ENCODE measurements at places on chromosomes 11 and 22.

- no peak for DNase-seq
Measured at GRCh38 chr11:6778518-6778917, 4.3 kb upstream of the OR2AG1 start.

DNA sequence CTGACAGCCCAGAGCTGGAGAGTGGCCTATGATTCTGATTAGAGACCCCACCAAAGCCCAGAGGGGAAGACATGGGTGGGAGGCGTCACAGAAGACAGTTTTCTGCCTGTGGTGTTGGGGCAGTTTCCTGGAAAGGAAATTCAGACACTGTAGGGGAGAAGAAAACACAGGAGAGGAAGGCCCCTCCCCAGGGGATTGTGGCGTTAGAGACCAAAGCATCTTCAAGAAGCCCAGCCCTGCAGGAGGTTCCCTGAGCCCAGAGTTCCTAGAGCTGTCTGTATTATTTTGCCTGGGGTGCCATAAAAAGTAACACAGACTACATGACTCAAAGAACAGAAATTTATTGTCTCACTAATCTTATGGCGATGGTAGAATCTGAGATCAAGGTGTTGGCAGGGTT lies 40.2 kb upstream of the PRAME start:
- DNase-seq: no peak

DNA sequence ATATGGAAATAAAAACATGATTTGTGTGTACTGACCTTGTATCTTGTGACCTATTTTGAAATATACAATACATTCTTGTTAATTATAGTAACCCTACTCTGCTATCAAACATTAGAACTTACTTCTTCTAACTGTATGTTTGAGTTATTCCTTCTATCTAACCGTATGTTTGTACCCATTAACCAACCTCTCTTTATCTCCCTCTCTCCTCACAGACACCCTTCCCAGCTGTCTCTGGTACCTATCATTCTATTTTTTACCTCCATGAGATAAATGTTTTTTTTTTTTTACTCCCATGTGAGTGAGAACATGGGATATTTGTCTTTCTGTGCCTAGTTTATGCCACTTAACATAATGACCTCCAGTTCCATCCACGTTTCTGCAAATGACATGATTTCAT lies 128.7 kb downstream of the DDX10 start:
- no peak for DNase-seq

GRCh38 chr11:84036664-84037194 lies 750.6 kb upstream of the CCDC90B start:
- DNase-seq: no peak

- DNase-seq: peak; percentile 86
Measured at GRCh38 chr11:86671531-86672006, 847 bp downstream of the ME3 start.

GRCh38 chr11:56841210-56841810 lies 92.8 kb upstream of the OR9G4 start:
- no peak for DNase-seq

GRCh38 chr11:119539583-119539982 lies 116.6 kb upstream of the THY1 start:
- DNase-seq: peak; percentile 19

GRCh38 chr11:47552056-47552565 lies 821 bp downstream of the CELF1 start:
- DNase-seq: no peak

DNA sequence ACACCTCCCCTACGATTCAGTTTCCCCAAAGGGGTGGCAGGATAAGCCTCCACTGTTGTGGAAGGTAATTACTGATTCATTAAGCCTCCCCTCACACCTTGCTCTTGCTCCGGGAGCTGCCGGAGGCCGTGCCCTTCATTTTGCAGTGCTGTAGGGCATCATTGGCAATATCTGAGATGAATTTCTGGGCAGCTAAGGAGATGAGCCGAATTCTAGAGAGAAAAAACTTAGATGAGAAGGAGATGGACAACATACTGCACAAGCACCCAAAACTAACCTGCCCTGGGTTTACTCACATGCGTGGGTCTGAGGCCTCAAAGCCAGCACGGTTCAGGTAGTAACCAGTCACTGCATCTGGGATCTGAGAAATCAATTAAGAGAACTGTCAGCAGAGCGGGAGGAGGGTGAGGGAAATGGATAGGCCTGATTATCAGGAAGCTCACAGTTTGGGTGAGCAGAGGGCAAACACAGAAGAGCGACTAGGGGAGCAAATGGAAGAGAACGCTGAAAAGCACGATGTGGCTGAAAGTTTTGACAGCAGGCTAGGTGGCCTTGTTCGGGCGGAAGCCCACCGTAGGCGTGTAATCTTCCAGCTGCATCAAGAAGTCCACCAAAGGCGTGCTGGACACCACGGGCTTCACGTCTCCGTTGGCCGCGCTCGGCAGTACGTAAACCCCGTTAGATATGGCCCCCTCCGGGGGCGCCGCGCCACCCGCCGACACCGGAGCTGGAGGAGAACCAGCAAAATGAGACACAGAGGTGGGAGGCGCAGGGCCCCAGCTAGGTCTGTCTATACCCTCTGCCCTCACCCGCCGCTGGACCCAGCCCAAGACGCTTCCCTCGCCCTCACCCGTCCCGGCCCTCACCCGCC lies 689 bp downstream of the TAF10 start:
- peak; percentile 82 for DNase-seq

DNA sequence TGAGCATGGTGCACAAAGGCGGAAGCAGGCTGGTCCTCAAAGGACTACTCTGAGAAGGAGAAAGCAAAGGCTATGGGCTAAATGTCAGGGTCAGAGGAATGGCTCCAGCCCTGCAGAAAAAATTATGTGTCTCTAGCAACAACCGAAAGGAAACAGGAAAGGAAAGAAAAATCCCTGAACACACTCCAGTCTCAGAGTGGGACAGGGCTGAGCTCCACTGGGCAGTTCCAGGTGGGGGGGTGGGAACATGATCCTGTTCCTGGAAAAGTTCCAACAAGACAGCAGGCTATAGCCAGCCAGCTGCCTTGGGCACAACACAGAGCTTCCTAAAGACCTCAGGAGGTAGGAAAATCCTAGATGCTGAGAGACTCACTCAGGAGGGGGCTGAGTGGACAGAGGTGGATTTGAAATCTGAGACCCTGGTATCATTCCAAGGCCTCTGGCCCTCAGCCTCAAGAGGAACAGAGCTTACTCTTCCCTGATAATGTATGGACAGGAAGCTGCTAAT lies 1088.2 kb downstream of the TBC1D22A start:
- no peak for DNase-seq

- DNase-seq: no peak
Measured at GRCh38 chr11:68140496-68141245, 19.5 kb upstream of the CHKA start.

GRCh38 chr11:118247041-118247440 lies 5.1 kb downstream of the MPZL3 start:
- DNase-seq: no peak

DNA sequence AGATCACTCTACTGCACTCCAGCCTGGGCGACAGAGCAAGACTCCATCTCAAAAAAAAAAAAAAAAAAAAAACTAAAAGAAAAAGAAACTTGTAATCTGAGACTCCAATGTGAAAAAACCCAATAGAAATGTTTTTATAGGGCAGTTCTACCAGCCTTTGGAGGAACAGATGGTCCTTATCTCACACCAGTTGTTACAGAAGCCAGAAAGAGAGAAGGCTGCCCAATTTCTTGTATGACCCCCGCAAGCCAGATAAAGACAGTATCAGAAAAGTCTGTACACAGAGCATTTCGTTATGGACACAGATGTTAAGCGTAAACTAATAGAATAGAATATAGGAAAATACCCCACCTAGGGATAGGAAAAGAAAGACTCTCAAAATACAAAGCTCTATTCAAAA lies 11.3 kb upstream of the TSGA10IP start:
- DNase-seq: no peak

- no peak for DNase-seq
Measured at GRCh38 chr11:32983506-32983905, 32.2 kb upstream of the DEPDC7 start.

DNA sequence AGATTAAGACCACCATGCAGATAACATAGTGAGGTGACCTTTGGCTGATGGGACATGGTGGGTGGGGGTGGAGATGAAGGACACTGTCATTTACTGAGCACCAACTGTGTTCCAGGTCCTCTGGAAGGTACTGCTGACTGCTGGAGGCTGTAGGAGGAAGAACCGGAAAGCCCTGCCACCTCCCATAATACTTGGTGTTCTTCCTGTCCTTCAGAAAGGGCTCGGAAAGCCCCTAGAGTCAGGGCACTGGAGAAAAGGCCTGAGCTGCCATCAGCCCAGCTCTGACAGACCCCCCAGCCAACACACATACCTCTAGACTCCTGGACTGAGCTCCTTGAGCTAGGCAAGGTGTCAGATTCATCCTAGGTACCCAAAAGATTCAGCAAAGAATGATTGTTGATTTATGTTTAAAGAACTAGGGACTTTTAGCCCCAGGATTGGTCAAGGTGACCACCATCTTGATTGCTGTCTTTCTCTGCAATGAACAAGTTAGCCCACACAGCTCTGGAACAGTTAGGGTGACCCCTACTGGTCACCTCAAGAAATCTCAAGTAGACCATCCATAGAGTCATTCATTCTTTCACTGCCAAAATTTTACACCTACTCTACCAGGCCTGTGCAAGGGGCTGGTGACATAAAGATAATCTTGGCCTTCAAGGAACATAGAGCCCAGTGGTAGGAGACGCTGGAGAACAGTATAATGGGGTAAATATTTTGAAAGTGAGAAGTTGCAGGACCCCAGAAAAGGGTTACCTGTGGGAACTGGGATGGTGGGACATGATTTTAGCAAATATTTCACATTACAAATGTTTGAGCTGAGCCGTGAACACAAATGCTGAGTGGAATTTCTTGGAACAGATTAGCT lies 39.4 kb downstream of the IRAG1 start:
- no peak for DNase-seq

GRCh38 chr11:76579056-76579751 lies 91.3 kb downstream of the LRRC32 start:
- peak; percentile 89 for DNase-seq

DNA sequence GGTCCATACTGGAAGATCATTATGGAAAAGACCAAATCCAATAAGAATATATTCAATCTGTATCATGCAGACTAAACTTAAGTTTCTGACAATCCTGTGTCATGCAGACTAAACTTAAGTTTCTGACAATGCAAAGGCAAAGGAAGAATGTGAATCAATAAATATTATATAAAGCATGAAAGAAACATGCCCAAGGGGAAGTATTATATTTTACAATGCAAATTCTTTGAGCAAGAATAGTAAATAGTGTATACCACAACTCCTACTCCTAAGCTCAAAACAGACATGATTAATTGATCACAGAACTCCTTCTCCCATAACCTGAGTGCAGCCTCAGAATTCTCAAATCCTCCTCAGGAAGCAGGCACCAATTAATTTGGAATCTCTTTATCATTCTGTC lies 71.3 kb upstream of the BDNF start:
- no peak for DNase-seq

DNA sequence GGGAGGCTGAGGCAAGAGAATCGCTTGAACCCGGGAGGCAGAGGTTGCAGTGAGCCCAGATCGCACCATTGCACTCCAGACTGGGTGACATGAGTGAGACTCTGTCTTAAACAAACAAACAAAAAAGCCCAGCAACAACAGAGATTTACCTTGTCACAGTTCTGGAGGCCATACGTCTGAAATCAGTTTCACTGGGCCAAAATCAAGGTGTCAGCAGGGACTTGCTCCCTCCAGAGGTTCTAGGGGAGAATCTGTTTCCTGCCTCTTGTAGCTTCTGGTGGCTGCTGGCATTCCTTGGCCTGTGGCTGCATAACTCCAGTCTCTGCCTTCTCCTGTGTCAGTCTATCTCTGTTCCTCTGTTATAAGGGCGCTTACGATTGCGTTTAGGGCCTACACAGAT lies 1.5 kb downstream of the DDX10 start:
- DNase-seq: no peak

DNA sequence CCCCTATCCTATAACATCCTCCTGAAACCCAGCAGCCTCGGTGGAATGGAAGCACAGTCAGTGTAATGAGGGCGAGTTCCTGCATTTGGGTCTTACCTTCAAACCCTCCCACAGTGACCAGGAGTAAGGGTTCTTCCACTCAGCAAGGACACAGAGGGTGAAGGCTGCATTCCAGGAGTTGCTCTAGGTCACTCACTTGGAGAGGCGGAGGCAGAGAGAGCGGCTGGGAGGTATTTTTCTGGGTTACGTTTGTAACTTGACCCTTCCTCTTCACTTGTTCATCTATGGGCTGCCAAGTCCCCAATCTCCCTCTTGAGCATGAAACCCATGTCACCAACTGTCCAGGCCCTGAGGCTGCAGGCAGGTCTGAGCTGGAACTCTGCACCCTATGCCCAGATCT lies 36.8 kb upstream of the SHISAL1 start:
- DNase-seq: no peak

DNA sequence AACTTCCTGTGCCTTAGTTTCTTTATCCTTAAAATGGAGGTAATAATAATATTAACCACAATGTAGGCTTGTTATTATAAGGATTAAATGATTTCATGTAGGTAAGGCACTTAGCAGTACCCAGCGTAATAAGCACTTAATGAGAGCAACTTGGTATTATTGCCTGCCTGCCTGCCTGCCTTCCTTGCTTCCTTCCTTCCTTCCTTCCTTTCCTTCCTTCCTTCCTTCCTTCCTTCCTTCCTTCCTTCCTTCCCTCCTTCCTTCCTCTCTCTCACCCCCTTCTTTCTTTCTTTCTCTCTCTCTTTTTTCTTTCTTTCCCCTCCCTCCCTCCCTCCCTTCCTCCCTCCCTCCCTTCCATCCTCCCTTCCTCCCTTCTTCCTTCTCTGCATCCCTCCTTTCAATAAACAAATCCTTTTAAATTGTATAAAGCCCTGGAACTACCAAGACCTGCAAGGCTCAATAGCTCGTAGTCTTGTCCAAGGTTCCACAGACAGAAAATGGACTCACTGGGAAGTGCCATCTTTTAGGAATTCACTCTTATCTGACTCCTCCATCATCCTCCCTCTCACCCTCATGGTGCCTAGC lies 20.7 kb upstream of the TIMP3 start:
- no peak for DNase-seq

DNA sequence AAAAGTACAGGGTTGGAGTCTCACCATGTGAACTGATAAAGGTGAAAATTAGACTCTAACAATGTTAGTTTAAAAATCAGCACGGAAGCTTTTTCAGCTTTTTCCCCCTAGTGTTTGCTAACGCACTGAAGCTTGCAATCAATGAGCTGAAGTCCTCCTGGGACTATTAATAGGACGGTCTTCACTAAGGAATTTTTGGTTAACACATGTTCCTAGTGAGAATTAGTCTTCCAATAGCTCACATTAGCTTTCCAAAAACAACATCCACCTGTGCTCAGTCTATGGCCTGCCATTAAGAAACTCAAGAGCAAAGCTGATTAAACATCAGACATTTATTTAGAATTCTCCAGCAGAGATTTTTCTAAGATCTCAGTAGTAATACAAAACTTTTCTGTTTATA lies 26.7 kb upstream of the DDI1 start:
- DNase-seq: no peak

GRCh38 chr11:117037975-117038350 lies 60.3 kb downstream of the SIK3 start:
- no peak for DNase-seq

DNA sequence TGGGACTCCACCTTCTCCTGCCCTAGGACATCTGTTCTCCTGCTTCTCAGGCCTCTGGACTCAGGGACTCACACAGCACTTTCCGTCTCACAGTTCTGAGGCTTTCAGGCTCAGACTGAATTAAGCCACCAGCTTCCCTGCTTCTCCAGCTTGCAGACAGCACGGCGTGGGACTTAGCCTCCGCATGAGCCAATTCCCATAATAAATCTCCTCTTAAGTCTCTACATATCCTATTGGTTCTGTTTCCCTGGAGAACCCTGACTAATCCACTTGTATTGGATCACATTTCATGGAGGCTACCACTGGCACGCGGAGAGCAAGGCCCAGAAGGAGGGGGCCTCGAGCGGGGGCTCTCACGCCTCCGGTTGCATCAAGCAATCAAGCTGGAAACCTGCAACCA lies 1313.6 kb downstream of the TBC1D22A start:
- no peak for DNase-seq

GRCh38 chr22:46145361-46145851 lies 4.9 kb upstream of the PPARA start:
- no peak for DNase-seq

All from coronary artery (tissue), 2 donors.